ENCODE measurements at places on chromosomes 6 and 20. TPM values are rescaled to one million over a fixed set of nuclear protein-coding genes. Genes with fewer than 3 reads are reported as not detected.

Gene COL9A1
- not detected for total RNA-seq

- DNase-seq: no peak
Observed at GRCh38 chr6:80639181-80639629, 532.7 kb downstream of the BCKDHB start.

DNA sequence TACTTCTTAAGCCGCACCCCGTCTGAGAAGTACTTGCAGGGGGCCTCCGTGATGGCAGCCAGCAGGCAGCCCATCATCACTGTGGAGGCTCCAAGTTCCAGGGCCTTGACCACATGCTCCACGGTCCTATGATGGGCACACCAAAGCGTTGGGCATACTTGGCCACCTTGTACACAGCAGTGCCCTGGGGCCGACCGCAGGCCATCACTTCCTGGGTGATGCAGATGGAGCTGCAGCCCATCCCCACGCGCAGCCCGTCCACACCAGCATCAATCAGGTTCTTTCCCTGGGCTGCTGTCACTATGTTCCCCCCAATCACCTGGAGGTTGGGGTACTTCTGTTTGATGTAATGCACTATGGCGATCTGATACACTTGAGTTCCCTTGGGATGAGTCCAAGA, 19.8 kb upstream of the RNF144B start:
- DNase-seq: no peak

- no peak for DNase-seq
Observed at GRCh38 chr6:22764496-22764895, 195.1 kb downstream of the HDGFL1 start.

- DNase-seq: no peak
Observed at GRCh38 chr6:44667668-44668390, 280.3 kb downstream of the CDC5L start.

DNA sequence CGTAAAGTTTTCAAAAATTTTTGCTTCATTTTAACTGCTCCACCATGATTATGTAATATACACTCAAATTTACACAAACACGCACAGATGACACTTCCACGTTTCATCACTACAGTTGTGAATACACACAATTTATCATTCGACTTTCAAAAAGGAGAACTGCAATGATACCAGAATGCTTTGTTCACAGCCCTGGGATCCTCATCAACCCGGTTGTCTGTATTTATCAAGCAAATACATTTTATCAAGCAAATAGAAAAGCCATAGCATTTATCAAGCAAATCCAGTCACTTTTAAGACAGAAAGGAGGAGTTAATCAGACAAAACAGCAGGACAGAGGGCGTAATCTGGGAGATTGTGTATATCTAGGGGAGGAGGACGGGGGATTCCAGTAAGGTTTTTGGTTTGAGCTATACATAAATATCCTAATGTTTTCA, 20.3 kb upstream of the ABT1 start:
- DNase-seq: no peak

DNA sequence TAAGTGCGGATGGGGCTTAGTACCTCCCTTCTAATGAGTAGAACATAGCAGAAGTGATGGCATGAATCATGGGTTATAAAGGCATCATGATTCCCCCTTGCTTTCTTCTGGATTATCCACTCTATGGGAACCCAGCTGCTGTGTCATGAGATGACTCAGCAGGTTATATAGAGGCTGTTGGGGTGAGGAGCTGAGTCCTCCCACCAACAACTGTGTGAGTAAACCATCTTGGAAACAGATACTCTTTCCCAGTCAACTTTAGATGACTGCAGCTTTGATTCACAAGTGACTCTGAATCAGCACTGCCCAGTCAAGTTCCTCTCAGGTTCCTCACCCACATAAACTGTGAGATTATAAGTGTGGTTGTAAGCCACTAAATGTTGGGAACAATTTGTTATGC, 46.3 kb downstream of the FAM83B start:
- DNase-seq: peak; percentile 42

GRCh38 chr6:117573006-117573680, 29.2 kb downstream of the GOPC start:
- no peak for DNase-seq

DNA sequence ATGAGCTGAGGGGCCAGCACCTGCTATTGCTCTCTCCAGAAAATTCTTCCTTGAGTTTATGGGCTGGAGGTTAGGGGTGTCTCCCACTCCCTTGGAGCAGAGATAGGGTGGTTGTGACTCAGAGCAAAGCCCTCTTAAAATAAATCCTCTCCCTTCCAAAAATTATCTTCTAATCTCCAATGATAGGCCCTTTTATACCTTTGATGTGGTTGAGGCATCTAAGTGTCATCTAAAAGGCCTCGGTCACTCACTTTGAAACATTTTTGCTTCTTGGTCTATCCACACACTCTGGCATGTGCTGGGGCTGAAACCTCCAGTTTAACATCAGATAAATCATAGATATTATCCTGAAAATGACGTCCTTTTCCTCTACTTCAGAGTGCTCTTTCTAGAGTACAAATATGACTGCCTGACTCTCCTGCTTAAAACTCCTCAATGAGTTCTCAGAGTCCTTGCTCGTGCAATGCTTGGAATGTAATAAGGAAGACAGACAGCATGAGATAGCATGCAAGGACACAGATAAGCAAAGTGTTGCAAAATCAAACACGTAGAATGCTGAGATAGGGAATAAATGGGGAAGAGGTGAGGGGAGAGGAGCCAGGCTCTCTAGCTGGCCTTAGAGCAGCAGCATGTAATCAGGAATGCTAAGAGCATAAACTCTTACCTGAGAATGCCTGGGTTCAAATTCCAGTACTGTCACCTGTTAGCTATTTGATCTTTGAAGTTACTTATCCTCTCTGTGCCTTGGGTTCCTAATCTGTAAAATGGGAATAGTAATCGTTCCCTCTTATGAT, 374.1 kb upstream of the CITED2 start:
- peak; percentile 53 for DNase-seq

GRCh38 chr6:41422161-41422560, 86.8 kb downstream of the NCR2 start:
- no peak for DNase-seq

Gene SLC17A9
- total RNA-seq: 0.22 TPM

GRCh38 chr6:33740204-33740608, 6.5 kb downstream of the IP6K3 start:
- DNase-seq: peak; percentile 34

Gene CRISP2
- total RNA-seq: not detected

- no peak for DNase-seq
Observed at GRCh38 chr20:63404129-63405085, 43.3 kb upstream of the CHRNA4 start.

DNA sequence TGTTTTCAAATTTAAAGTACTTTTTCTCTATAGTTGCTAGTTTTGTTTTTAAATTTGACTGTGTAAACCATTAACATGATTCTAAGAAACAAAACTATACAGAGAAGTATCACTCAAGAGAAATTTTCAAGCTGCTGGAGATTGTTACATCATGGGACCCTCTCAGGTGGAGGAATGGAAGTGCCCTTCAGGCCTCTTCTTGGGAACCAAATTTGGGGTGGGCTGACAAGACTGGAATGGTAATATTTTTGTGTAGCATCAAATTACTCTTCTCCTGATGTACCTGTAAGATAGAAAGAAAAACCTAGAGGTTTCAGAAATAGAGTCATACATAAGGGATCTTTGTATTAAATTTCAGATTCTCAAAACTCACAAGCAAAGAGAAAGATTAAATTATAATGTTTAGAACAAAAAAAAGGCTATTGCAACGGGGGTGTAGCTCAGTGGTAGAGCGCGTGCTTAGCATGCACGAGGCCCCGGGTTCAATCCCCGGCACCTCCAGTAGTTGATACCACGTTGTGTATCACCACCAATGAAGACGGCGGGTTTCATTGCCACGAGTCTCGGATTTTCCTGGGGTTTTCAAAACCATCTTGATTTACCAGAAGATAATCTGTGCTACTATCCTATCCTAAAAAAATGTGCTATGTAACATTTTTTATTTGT, 193.7 kb downstream of the GPX5 start:
- DNase-seq: no peak

Gene GSTA2
- not detected for total RNA-seq

Gene NSFL1C
- total RNA-seq: 160 TPM

Gene DSP
- 109 TPM for total RNA-seq

GRCh38 chr6:41200296-41200900, 551 bp downstream of the TREML2 start:
- DNase-seq: no peak

GRCh38 chr6:80976336-80976735, 776.1 kb downstream of the TENT5A start:
- DNase-seq: no peak

GRCh38 chr20:34105978-34106675, 5.9 kb downstream of the EIF2S2 start:
- no peak for DNase-seq

DNA sequence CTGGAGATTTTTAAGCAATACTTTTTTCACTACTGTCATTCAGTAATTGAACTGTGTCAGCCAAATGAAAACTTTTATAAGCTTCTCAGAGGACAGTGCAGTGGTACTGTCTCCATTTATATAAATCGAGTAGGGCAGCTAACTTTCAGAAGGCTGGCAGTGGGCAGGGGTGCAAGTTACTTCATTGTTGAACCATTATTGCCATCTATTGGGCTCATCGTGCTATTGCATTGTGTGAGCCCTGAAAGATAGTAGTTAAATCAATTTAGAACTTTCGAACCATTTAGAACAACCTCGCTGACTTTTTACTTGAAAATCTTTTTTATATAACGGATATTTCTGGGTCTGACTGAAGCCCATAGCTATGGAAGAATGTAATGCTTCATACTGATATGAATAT, 347.8 kb upstream of the PLCB4 start:
- no peak for DNase-seq

DNA sequence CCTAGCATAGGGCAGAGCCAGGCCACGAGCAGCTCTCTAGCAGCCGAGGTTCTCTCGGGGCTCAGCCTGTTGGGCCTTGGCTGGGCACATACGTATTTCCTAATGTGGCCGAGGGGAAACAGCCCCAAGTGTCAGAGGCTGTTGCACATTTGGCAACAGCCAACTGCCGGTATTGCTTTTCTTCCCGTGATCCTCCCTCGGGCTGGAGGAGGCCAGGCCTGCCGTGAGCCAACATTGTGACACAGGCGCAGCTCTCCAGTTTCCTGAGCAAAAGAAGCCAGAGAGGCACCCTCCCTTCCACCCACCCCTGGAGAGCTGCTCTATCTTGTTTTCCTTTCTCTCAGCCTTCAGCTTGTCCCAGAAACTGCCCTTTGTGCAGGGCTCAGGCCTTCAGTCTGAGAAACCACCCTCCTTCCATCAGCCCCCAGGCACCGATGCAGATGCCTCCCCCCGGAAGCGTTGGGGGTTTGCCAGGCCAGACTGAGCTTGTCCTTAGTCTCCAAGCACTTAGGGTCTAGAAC, 5.1 kb upstream of the BPI start:
- DNase-seq: no peak

DNA sequence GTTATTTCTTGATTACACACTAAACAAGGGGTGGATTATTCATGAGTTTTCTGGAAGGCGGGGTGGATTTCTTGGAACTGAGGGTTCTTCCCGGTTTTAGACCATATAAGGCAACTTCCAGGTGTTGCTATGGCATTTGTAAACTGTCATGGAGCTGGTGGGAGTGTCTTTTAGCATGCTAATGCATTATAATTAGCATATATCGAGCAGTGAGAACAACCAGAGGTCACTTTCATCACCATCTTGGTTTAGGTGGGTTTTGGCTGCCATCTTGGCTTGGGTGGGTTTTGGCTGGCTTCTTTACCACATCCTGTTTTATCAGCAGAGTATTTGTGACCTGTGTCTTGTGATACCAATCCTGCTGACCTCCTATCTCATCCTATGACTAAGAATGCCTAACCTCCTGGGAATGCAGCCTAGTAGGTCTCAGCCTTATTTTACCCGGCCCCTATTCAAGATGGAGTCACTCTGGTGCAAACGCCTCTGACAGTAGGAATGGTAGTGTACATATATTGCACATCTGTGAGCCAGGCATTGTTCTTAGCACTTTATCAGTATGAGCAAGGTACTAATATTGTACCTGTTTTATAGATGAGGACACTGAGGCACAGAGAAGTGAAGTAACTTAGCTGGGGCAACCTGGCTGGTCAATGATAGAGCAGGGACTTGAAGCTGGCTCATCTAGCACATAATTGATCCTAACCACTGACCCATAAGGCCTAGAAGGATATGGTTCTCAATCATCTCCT, 203.7 kb downstream of the NFATC2 start:
- DNase-seq: no peak

Gene PNPLA1
- not detected for total RNA-seq

GRCh38 chr6:39731565-39731964, 6.4 kb upstream of the KIF6 start:
- DNase-seq: no peak

DNA sequence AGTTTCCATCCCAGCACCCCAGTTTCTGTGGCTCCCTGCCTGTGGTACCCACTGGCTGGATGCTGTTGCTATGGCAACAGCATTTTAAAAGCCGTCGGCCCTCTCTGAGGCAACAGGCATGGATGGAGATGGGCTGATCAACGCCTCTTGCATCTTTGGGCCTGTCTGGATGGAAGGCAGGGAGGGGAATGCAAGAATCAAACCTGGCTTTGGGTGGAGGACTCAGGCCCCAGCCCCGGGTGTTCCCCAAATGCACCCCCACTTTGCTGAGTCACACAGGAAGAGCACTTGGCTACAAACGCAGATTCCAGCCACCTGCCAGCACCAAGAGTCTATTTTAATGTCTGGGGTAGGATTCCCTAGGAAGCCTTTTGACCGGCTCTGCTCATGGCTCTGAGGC, 45.7 kb upstream of the TGM2 start:
- no peak for DNase-seq

Gene OXT
- not detected for total RNA-seq

Gene EFCAB8
- 1.1 TPM for total RNA-seq

GRCh38 chr6:116371120-116371917, 572 bp downstream of the DSE start:
- DNase-seq: peak; percentile 81

GRCh38 chr6:89410788-89411144, 1.3 kb downstream of the RRAGD start:
- no peak for DNase-seq

- DNase-seq: peak; percentile 1
Observed at GRCh38 chr6:145929037-145929633, 35.0 kb downstream of the SHPRH start.

DNA sequence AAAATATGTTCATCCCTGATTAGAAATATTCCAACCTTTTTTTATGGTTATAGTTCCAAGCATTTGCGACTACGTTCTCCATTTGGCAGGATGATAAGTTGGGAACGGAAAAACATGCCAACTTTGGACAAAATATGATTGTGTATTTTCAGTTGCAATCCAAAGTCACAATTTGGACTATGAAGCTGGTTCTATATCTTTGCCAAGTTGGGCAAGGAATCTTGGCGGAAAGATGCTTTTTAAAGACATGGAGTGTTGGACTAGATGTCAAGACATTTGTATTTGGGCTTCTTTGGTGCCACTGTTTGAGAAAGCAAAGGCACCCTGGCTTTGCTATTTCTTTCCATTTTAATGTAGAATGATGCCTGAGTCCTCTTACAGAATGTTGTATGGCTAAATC, 33.3 kb upstream of the JAG1 start:
- DNase-seq: no peak

Data from PC-9 (cell line).